ENCODE measurements at places on chromosomes 11 and 22. TPM values are rescaled to one million over a fixed set of nuclear protein-coding genes. Genes with fewer than 3 reads are reported as not detected.

IGSF22 gene
- total RNA-seq = not detected

HIRA gene
- total RNA-seq = 7.7 TPM

METTL15 gene
- total RNA-seq = 15.8 TPM

FOLR1 gene
- 0.29 TPM for total RNA-seq

TENM4 gene
- not detected for total RNA-seq

CHRM1 gene
- not detected for total RNA-seq

HBB gene
- total RNA-seq = not detected

CARNS1 gene
- not detected for total RNA-seq

MUC2 gene
- total RNA-seq = not detected

TYR gene
- total RNA-seq = not detected

OR8G5 gene
- total RNA-seq = not detected

PRAME gene
- total RNA-seq = 0.05 TPM

WNT11 gene
- not detected for total RNA-seq

TRIM49 gene
- not detected for total RNA-seq

- no peak for DNase-seq
Measured at GRCh38 chr11:134425816-134426536, 13.9 kb upstream of the B3GAT1 start.

GRCh38 chr11:77065878-77066228 lies 918 bp upstream of the CAPN5 start:
- DNase-seq = no peak

- no peak for DNase-seq
Measured at GRCh38 chr22:40367342-40367741, 3.1 kb upstream of the SGSM3 start.

GRCh38 chr11:75474878-75475766 lies 42.1 kb upstream of the KLHL35 start:
- no peak for DNase-seq

DNA sequence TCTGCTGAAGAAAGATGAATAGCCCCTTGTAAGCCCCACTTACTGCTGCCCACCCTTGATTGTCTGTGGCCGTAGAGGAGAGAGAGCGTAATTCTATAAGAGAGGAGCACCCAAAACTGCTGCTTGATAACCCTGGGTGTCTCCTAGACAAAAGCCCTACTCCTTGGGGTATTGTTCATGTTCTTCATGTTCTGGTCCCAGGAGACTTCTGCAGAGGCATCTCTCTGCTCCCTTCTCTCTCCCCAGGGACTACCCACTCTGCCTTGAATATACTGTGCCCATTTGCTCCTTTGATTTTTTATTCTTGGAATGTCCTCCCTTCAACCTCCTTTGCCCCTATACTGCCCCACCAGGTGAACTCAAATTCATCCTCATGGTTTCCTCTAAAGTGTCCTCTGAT lies 417.8 kb upstream of the CADM1 start:
- no peak for DNase-seq

DNA sequence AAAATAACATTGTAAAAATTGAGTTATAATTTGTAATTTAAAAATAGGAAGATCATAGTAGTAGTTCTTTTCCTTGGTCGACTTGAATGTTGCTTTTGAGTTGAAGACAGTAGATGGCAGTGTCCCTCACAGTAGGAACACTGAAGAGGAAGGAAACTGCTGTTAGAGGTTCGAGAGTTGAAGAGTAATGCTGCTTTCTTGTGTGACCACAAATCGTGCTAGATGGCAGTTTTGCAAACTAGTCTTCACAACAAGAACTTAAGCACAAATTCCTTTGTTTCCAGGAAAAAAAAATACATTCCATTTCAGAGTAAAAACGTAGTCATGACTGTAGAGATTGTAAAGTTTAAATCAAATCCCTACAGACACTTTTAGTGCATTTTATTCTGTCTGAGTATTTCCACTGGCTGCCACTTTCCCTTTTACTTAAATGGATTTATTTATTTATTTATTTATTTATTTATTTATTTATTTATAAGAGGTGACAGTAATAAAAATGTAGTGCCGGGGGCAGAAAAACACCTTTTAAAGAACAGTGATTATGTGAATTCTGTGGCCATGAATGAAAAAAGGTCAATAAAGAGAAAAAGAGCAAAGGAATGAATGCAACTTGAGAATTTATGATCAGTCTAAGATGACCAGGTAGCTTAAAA lies 54.6 kb downstream of the SPECC1L start:
- peak; percentile 65 for DNase-seq

DNA sequence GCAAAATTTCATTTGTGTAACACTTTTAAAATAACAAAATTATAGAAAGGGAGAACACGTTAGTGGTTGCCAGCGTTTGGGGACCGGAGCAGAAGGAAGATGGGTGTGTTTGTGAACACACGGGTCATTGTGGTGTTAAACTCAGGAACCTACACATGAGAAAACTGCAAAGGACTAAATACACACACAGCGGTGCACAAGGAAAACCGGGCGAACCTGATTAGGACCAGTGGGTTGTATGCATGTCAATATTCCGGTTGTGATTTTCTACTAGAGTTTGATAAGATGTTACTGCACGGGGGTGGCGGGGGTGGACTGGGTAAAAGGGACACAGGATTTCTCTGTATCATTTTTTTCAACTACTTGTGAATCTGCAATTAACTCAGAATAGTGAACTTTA lies 351.2 kb downstream of the OPCML start:
- no peak for DNase-seq

GRCh38 chr11:1875093-1875850 lies 16.4 kb downstream of the PRR33 start:
- DNase-seq = no peak

GRCh38 chr22:23613193-23613972 lies 18.7 kb downstream of the DRICH1 start:
- DNase-seq = no peak

GRCh38 chr11:30342736-30343166 lies 19.8 kb downstream of the ARL14EP start:
- DNase-seq = no peak

GRCh38 chr22:50301581-50301991 lies 5.9 kb downstream of the PLXNB2 start:
- no peak for DNase-seq

- no peak for DNase-seq
Measured at GRCh38 chr11:14218728-14219127, 140.3 kb downstream of the RRAS2 start.

DNA sequence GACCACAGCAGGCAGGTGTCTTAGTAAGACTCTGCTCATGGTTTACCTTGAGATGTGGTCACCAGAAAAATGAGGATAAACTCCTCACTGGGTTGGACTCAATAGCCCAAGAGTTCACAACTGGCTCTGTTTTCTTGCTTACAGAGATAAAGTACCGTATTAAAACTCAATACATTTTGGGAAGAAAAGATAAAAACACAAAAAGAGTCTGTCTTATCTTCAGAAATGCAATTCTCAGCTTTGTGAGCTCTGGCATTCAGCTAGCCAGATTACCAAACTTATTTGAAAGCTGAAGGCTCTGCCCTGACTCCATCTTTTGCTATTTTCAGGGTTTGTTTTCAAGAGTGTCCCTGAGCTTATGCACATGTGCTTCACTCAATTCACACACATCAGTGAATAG lies 75.4 kb downstream of the PHF21A start:
- DNase-seq = no peak

GRCh38 chr22:17269607-17270261 lies 50.5 kb upstream of the ADA2 start:
- DNase-seq = no peak

DNA sequence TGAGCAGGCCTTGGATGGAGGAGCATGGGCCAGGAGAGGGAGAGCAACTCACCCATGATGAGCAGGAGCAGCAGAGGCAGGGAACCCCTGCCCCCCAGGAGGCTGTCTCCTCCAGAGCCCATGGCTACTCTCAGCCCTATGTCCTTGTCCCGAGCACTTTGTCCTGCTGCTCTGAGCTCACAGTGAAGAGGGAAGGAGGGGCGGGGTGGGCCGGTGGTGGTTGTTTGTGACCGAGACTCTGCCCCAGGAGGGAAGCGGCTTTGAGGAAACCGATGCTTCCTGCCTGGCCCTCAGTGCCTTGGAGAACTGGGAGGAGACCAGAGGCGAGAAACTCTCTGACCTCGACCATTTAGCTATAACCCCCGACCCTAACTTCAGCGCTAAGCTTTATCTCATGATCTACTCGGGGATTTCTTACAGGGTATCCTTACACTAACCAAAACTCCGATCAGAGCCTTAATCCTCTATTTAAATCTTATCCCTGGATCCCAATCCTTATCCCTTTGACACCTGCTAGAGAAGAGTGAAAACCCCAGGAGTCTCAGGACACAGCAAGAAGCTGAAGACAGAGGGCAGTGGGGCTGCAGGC lies at the start of gene ROBO4:
Gene ROBO4, minus strand, starts transcription at position 192 of the 589 bp plus-strand sequence. Its CDS starts 70 bp downstream, at position 122.
- DNase-seq = no peak

GRCh38 chr22:46844606-46845210 lies 82.3 kb downstream of the TBC1D22A start:
- no peak for DNase-seq

DNA sequence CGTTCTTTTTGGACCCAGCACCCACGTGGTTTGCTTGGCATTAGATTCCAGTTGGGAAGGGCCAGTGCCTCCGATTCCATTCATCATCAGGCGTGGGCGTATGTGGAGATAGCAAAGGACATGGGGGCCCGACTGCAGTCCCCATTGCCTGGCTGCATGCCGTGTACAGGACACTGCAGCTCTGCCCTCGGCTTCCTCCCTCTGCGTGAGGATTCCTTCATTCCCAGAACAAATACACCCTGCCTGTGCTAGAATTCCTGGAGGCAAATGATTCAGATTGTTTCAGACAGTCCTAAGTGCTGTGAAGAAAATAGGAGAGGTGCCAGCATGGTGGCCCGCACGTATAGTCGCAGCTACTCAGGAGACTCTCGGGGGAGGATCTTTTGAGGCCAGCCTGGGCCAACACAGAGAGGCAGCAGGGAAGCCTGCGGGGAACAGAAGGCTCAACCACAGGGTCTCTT lies 15.4 kb downstream of the DERL3 start:
- no peak for DNase-seq

DNA sequence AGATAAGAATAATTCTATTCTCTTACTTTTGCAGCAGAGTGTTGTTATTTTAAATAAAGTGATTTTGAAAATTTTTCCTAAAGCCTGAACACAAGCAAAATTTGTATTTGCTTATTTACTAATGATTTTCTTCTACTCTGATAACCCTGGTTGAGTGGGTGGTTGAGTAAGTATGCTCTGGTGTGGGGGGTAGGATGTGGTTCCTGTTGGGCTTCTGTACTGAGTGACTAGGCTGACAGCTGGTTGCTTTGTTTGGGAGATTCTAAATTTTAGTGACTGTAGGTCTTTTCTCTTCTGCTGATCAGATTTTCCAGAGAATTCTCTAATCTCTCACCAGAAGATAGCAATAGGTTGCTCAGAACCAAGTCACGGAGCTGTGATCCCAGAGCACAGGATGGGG lies 61.6 kb downstream of the METTL15 start:
- no peak for DNase-seq

GRCh38 chr11:60927600-60927999 lies 3.3 kb downstream of the TMEM132A start:
- peak; percentile 44 for DNase-seq

- peak; percentile 10 for DNase-seq
Measured at GRCh38 chr11:118171269-118172062, 5.0 kb downstream of the SCN2B start.

GRCh38 chr11:120201653-120202052 lies 9.2 kb upstream of the OAF start:
- DNase-seq = no peak

- DNase-seq = no peak
Measured at GRCh38 chr11:133153031-133153430, 379.3 kb downstream of the OPCML start.

DNA sequence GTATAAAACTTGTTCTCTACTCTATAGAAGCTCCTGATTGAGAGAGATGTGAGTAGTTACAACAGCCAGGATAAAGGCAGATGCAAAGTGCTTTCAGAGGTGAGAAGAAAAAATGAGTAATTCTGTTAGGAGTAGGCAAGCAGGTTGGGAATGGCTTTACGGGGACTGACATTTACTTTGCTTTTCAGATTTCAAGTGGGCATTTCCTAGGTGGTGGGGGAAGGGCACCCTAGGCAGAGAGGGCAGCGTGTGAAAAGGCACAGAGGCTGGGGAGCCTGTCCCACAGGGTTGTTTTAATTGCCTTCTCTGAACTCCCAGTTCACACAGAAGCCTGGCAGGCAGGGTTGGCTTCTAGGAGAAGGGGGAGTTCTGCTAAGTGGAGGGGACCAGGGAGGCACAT lies 106.5 kb downstream of the NAV2 start:
- no peak for DNase-seq

GRCh38 chr11:876545-876944 lies 33.9 kb downstream of the TSPAN4 start:
- DNase-seq = no peak

- DNase-seq = peak; percentile 42
Measured at GRCh38 chr22:24951942-24952836, at the start of gene KIAA1671. Gene KIAA1671 (plus strand): TSS chr22:24952716. CDS start chr22:25028000, 75,284 bp downstream.

- DNase-seq = no peak
Measured at GRCh38 chr22:22881116-22882000, 6.3 kb upstream of the IGLL5 start.

- no peak for DNase-seq
Measured at GRCh38 chr11:69180226-69180625, 24.5 kb downstream of the SMIM38 start.

DNA sequence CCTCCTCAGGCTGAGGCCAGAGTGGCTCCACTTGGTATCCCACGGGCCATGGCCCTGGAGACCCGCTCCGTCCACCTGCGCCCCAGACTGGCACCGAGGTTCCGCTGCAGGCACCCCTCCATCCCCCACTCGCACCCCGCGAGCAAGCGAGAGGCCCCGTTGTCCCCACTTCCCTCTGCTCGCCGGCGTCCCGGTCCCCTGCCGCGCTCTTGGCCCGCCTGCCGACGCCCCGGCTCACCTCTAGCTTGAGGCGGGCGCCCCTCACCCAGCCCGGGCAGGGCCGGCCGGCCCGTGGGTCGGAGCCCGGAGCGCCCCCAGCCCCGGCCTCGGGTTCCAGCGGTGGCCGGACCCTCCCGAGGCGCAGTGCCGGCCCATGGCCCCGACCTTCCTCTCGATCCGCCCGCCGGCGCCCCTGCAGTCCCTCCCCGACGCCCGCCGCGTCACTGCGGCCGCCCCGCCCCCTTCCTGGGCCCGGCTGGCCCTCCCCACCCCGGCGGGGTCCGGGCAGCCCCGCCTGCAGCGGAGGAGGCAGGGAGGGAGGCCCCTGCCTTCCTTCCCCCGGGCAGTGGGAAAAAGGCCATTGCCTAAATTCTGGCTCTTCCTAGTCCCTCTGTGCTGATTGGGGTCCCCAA lies at the start of gene PITPNM1:
Gene PITPNM1, minus strand, starts transcription at position 414 of the 632 bp plus-strand sequence. CDS start 1,183 bp downstream, outside the sequence.
- DNase-seq = no peak

DNA sequence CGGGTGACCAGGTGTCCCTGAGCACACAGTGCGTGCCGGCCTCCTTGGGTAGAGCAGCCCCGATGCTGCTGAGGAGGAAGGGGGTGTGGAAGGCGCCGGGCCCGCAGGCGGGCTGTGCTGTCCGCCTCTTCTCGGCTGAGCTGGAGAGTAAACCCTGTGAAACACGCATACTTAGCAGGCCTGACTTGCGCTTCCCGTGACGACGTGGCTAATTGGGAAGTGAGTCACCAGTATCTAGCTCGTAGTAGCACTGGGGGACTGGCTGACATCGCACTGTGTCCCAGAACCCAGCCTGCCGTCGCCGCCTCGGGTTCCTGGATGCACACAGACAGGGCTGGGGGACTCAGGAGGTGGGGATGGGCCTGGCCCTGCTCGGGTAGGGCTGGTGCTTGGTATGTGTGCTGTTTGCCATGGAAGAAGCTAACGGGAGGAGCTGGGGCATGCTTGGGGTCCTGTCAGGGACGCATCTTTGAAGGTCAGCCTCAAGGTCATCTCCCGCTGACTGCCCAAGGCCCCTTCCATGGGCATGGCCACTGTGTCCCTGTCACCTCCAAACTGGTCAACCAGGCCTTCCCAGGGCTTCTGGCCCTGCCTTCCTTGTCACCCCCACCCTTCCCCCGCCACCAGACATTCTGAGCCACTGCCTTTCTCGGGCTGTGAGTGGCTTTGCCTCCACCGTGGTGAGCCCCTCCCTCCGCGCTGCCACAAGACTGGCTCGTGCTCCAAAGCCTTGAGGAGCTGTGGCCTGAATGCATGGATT lies 1327.0 kb downstream of the BRD1 start:
- DNase-seq = peak; percentile 10

Measured in SJSA1 (cell line).